Neural crest cell (in vitro differentiated cells): ENCODE measurements at places on chromosomes 16 and 17.

DNA sequence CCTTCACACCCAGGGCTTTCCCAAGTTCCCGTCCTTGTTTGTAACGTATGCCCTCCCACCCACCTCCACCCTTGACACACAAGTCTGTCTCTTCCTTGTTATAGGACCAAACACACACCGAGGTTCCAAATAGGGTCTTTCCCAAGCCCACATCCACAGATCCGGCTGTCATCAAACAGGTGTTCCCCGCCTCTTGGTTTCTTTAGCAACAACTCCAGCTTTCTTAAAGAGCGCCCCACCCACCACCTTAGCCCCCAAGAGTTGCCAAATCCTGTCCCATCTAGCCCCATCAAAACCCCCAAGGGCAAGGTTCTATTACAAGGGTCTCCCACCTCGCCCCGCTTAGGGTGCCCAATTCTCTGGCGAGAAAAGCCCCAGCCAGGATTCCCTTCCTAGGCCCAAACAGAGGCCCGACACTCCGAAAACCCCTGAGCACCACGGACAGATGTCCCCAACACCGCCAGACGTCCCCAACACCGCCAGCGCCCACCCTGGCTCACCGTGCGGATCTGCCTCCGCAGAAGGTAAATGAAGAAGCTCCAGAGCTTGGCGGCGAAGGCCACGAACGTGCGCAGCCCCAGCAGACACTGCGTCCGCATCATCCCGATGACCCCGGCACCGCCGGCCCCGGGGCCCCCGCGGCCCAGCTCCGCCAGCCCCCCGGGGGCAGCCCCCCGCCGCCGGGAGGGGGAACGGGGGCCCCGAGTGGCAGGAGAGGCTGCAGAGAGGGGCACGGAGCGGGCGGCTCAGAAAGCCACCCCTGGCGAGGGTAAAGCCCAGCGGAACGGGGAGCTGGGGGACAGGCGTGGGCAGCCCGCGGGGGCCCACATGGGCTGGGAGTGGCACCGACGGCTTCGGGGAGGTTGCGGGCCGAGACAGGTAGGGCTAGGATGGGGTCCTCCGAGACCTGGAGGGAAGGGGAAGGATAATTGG lies 573 bp downstream of the CTDNEP1 start:
- no peak for DNase-seq

DNA sequence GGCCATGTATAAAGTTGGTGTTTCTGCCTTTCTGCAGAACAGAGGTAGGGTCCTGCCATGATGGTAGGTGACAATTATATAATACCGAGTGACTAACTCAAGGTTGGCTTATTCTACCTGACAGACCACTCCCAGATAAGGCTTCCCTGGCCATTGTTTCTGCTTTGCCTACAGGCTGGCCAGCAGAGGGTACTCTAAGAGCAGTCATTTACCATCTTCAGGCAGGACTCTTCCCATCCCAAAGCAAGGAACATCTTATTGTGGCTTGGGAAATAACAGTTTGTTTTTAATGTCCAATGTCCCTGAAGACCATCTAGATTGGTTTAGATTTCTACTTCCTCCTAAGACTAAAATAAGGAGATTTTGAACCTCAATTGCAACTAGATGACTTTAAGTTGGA lies 74.1 kb downstream of the SNX11 start:
- no peak for DNase-seq

DNA sequence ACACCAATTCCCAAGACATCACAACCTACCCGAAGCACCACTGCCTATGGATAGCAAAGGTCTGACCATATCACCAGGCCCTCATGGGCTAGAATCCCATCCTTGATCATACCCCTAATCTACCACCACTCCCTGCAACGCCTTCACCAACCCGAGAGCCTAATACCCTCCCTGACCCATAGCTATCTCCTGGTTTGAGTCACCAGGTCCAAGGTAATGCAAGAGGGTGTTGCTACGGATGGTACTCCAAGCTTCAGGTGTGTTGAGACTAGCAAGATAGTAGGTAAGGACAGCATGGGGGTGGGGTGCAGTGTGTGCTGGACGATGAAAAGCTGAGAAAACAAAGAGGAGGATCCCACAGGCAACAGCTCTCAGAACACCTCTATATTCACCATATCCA lies 258.0 kb downstream of the ZFHX3 start:
- DNase-seq = no peak

DNA sequence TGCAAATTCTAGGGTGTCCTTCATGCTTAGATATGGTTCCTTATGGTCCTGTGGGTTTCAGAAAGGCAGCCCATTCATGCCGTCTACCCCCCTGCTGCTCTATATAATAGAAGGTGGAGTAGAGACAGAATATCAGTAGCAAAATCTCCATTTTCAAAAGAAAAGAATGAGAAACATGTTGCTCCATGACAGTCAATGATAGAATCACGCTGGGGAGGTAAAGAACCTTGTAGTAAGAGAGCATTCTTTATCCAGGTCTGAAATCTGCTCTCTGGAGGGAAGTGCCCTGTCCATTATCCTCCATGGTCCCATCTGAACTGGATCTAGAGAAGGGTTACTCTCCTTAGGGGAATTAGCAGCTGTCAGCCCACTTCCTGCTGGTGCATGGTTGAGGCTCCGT lies 272.8 kb downstream of the WWOX start:
- DNase-seq = no peak

- no peak for DNase-seq
Measured at GRCh38 chr16:29745121-29745852, 503 bp downstream of the C16orf54 start.

GRCh38 chr17:42798011-42798382 lies 507 bp downstream of the COA3 start:
- DNase-seq = no peak

GRCh38 chr17:350706-351448 lies 1.7 kb downstream of the RPH3AL start:
- no peak for DNase-seq

GRCh38 chr17:77375917-77376651 lies 235.3 kb downstream of the SEC14L1 start:
- no peak for DNase-seq

- no peak for DNase-seq
Measured at GRCh38 chr17:3167574-3167973, 29.7 kb upstream of the OR1A2 start.

DNA sequence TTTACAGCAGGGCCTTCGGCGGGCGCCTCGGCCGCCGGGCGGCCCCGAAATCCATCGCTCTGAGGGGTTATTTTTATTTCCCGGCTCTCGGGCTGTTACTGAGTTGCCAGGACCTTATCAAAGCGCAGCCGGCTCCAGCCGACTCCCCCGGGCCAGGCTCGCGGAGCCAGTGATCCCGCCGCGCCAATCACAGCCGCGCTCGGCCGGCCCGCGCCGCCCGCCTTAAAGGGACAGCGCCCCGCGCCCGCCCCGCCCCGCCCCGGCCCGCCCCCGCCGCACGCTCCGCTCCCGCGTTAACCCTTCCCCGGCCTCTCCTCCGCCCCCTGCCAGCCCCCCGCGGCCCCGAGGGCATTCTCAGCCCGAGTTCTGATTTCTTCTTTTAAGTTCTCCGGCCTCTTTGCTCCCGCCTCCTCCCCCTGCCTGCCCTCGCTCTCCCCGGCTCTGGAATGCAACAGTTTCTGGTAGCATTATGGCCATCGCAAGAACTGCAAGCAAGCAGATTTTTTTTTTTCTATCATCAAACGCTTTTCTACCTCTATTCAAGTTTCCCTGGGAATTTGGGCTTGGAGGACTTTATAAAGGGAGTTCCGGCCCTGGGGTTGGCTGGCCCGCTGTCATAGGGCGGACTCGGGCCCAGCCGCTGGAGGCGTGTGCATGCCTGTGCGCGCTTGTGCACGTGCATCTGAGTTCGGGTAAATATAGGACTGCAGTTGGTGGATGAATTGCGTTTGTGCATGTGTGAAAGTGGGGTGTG lies at the start of gene AXIN2:
Gene AXIN2 (minus strand): TSS at position 197 of the 754 bp plus-strand sequence. CDS start 3,028 bp downstream, outside the sequence.
- peak; percentile 89 for DNase-seq

DNA sequence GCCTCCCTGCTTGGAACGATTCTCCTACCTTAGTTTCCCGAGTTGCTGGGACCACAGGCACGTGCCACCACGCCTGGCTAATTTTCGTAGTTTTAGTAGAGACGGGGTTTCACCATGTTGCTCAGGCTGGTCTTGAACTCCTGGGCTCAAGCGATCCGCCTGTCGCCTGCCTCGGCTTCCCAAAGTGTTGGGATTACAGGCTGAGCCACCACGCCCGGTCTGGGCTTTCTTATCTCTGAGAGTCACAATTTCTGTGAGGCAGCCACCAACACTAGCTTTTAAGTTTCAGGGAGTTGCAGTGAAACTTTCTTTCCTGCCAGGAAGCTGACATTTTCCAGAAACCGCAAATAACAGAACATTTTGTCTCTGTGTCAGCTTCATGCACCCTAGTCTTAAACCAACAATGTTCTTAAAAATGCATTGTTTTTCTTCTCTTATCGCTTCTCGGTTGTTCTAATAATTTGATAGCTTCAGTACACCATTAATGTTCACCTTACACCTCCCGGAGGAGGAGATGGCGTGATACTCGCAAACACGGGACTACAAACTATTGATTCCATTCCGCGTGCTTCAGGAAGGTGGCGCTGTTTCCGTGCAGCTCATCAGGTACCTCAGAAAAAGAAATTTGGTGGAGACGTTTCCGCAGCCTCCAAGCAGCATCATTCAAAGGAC lies 7.4 kb upstream of the DHRS7B start:
- DNase-seq = peak; percentile 51

GRCh38 chr17:48547808-48548522 lies 3.1 kb upstream of the HOXB2 start:
- DNase-seq = no peak

GRCh38 chr16:3715430-3715829 lies 1.9 kb downstream of the TRAP1 start:
- no peak for DNase-seq

- DNase-seq = no peak
Measured at GRCh38 chr17:10052106-10052813, 146.1 kb downstream of the GAS7 start.

DNA sequence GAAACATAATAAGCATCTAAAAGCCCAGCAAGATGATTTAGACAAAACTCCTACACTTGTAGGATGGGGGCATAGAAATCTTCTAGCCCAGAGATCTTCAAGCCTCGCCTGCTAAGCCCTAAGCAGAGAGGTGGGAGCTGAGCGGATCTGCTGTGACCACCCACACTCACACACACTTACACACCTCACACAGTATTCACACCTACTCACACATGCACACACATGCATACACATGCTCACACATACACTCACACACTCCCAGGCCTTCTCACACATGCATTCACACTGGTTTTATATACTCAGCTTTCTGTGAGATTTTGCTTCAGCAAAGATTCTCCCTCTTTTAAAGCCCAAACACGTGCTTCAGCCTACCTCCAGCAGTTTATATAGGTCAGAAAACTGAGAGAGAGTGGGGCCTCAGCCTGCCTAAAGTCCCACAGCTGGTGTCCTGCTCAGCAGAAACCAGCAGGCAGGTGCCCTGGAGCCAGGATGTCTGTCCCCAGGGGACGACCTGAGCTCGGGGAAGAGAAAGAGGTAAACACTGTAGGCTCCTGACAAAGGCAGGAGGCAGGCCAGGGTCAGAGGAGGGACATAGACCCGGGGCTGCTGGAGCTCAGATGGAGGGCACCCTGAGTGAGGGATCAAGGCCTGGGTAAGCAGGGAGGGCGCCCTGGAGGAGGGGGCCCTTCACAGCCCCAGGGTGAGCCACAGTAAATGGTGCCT lies 12.0 kb upstream of the KRT19 start:
- DNase-seq = no peak

GRCh38 chr17:4406386-4406785 lies 27.4 kb upstream of the SPNS3 start:
- DNase-seq = no peak

GRCh38 chr17:9790889-9791876 lies at the start of gene DHRS7C:
Gene DHRS7C (minus strand): TSS chr17:9791592. CDS start chr17:9791284, 308 bp downstream.
- DNase-seq = no peak

DNA sequence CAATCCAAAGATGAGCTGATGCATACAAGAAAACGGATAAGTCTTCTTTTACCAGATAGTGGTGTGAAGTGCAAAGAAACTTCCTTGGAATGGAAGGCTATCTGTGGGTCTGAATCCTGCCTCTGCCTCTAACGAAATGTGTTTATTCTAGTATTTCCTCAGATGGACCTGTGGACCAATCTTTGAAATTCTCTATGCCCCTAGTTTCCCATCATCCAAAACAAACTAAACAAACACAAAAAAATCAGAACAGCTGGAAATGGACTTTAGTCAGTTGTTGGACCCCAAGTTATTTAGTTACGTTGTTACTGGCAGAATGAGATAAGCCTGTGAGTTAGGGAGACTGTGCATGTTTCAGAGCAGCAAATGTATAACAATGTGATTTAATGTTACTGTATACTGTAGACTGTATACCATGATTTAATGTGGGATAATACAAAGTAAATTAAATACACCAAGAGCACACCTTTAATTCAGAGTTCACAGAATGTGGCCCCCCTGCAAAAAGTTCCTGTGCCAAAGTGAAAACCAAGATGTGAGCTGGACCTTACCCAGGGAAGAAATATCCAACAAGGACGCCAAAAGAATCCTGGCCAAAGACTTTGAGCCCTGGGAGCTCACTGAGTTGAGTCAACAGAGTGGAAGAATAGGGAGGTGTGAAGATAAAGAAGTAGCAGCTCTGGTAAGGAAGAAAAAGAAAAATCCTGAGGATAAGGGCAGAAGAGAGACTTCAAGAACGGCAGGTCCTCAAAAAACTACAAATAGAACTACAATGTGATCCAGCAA lies 255.2 kb downstream of the CNTNAP4 start:
- no peak for DNase-seq

- DNase-seq = no peak
Measured at GRCh38 chr16:51166091-51166490, 15.0 kb upstream of the SALL1 start.

DNA sequence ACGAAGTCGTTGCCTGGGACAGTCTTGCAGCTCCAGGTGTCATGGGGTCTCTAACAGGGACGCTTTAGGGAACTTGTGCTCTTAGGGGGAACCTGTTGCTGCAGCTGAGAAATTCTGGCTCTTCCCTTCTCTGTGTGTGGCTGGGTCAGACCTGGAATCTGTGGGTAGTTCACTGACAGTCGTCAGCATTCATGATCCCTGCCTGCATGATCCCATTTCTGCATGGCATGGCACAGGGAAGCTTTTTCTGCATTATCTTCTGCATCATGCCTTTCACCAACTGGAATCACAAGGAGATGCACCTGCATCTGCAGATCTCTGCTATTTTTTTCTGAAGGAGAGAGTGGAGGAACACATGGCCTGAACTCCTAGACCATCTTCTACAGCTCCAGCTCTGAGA lies 85.6 kb downstream of the SOX9 start:
- no peak for DNase-seq

- no peak for DNase-seq
Measured at GRCh38 chr16:64019339-64019738, 1102.5 kb downstream of the CDH11 start.

DNA sequence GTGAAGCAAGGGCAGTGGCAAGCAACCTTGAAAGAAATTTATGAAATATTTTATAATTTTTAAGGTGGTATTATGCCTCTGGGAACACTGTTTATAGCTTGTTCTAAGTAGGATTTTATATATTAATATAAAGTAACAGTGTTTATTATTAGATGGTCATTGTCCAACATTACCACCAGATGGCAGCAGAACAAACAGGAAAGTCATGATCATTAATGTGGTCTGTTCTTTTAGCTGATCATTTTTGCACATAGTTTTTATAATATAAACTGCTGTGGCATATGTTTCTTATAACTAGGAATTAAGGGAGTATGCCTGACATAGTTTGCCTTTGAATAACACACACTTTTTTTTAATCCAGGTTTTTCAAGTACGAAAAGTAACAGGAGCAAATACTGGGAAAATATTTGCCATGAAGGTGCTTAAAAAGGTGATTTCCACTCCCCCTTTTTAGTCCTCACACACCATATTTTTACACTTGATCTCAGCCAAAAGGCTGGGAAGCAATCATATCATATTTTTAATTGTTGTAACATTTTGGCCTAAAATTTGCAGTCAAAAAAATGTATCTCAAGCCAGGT lies 21.4 kb downstream of the RPS6KB1 start:
- no peak for DNase-seq
